ENCODE measurements at places on chromosomes 1 and 21.
A peak's percentile ranks its signal among the peaks of the same experiment; 100 is the strongest.

- DNase-seq: no peak
Observed at GRCh38 chr21:32298658-32299081, at the start of gene MRAP. Gene MRAP, plus strand, starts transcription at chr21:32298855. Its CDS starts 117 bp downstream, at chr21:32298972.

DNA sequence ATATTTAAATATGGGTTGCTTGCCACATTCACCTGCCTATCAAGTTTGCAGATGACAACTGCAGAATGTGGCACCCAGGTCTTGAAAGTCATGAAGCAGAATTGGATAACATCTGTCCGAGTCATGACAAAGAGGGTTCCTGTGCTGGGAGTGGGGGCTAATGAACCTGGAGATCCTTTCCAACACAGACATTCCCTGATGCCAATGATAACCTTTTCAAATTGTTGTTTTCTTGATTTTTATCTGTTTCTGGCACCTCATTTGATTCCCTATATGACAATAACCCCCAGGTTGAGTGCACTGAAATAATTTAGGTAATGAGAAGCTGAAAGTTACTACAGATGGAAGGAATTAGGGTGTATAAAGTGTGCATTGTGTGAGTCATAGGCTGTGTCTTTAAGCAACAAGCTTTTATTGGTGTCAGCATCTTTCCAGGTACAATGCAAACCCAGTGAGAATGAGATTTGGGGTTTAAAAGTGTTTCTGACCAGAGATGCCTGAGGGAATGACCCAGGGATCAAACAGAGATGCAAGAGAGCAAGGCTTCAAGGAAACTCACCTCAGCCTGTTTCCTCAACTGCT, 32.0 kb upstream of the IL10 start:
- no peak for DNase-seq

DNA sequence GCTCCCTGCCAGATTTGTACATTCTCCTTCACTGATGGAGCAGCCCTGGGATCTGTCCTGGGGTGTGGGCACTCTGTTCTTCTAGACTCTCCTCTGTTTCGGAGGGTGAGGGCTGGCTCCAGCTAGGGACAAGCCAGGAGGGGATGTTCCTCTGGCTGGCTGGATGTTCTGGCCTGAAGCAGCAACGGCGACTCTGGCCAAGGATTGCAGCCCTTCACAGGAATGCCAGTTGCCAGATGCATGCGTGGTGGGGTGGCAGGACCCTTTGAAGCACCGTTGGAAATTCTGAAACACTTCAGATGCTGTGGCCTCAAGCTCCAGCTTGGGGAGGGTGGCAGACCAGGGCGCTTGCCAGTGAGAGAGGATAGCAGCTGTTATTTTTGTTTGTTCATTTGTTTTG, 210.9 kb downstream of the TRABD2B start:
- DNase-seq: no peak

DNA sequence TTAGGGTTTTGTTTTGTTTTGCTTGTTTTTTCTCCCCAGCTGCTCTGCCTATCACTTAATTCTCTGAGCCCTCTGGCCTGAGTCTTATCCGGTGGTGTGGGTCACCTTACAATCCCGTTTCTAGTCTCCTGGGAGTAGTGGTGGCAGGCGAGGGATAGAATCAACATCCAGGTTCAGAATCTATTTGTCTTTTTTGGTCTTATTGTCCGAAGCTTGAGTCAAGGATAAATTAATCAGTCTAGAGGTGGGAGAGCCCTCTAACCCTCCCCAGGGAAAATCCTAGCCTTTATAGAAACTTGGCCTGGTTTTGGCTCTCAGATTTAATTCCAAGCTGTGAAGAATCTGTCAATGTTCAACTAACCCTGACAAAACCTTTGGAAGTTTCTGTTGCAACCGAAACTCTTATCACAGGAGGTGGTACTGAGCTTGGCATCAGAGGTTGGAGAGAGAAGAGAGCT, 246.3 kb downstream of the FGGY start:
- DNase-seq: no peak

GRCh38 chr1:175865041-175865766, 121.8 kb upstream of the TNR start:
- DNase-seq: no peak

DNA sequence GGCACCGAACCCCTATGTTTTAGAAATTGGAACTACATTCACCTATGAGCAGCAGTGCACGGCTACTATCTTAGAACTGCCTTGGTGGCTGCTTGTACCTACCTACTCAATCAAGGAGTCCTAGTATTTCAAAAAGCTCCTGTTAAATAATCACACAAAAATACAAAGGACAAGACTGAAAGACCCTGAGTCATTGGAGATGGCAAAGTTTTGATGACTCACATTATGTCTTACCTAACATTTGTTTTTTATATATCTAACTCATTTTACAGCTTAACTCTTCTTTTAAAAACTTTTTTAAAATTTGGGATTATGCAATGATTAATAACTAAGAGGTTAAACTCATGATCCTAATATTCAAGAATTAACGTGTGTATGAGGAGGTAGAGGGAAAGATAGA, 1206.0 kb upstream of the TMPRSS15 start:
- DNase-seq: no peak

- no peak for DNase-seq
Observed at GRCh38 chr21:44773291-44773932, 28.2 kb downstream of the UBE2G2 start.

GRCh38 chr1:164660412-164660772, 101.4 kb downstream of the PBX1 start:
- no peak for DNase-seq

DNA sequence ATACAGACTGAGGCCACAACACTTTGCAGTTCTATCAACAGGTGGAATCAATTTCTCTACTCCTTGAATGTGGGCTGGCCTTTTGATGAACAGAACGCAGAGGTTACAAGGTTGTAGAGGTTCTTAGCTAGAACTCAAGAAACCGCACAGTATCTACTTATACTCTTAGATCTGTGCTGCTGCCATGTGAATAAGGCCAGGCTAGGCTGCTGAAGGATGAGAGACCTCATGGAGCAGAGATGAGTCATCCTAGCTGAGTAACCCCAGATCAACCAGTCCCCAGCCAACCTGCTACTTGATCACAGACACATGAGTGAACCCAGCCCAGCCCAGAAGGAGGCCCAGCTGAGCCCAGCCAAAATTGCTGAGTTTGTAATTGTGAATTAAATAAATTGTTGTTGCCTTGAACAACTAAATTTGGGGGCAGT, 35.3 kb upstream of the BCAR3 start:
- peak; percentile 68 for DNase-seq

DNA sequence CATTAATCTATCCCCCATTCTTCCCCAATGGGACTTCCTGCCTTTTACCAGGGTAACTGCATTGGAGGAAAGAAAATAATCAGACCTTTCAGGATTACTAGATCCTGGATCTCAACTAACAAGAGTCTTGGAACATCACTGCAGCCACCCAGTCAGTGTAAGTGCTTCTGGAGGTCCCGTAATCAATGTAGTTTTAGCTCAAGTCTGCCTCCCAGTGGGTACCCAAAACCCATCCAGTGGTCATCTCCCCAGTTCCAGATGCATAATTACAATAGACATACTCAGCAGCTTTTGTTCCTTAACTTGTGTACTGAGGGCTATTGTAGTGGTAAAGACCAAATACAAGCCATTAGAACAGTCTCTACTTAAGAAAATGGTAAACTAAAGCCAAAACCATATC, 319.1 kb downstream of the GPATCH2 start:
- DNase-seq: no peak

- DNase-seq: no peak
Observed at GRCh38 chr1:75539230-75540116, 71.4 kb downstream of the SLC44A5 start.

- DNase-seq: no peak
Observed at GRCh38 chr1:29668551-29669157, 432.3 kb downstream of the PTPRU start.

DNA sequence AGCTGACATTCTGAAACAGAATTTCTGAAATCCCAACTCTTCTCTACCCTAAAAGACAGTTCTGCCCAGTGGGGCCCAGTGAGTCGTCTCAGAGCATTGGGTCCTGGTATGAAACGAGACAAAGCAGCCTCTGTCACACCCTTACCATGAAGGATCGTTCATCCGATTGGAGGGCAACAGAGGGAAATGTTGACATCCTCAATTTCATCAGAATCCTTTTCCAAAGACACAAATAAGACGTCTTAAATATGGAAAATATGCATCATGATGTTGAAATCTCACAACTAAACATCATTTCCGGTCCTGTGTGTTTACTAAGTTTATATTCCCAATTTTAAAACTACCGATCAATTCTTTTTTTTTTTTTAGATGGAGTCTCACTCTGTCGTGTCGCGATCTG, 112.1 kb upstream of the SLC45A1 start:
- no peak for DNase-seq

- no peak for DNase-seq
Observed at GRCh38 chr1:10848109-10848684, 51.8 kb upstream of the CASZ1 start.

GRCh38 chr1:240869071-240869470, 257.1 kb upstream of the GREM2 start:
- DNase-seq: no peak

DNA sequence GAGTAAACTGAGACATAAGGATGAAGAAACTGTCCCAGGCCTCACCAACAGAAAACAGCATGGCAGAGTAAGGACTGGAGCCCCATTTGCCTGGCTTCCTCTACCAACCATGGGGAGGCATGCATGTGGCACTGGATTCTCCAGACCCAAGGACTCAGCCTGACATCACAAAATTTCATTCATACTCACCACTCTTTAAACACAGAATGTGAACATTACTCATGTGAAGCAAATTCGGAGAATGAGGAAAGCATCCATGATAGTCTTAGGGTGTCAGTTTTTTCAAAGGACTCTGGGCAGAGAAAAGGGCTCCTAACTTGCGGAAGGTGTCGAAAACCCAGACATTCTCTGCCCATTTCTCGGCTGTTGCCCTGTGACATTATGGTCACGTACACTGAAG, 83.9 kb downstream of the PCNX2 start:
- no peak for DNase-seq

DNA sequence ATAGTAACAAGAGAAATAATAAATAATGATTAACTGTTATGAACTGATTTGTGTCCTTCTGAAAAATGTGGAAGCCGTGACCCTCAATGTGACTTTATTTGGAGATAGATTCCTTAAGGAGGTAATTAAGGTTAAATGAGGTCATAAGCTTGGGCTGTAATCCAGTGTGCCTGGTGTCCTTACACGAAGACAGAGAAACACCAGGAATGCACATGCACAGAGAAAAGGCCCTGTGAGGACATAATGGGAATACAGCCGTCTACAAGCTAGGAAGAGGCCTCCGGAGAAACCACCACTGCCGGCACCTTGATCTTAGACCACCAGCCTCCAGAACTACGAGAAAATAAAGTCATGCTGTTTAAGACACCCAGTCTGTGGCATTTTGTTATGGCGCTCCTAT, 215.9 kb downstream of the NEGR1 start:
- DNase-seq: no peak

GRCh38 chr1:223033658-223034057, 109.4 kb downstream of the TLR5 start:
- DNase-seq: no peak

DNA sequence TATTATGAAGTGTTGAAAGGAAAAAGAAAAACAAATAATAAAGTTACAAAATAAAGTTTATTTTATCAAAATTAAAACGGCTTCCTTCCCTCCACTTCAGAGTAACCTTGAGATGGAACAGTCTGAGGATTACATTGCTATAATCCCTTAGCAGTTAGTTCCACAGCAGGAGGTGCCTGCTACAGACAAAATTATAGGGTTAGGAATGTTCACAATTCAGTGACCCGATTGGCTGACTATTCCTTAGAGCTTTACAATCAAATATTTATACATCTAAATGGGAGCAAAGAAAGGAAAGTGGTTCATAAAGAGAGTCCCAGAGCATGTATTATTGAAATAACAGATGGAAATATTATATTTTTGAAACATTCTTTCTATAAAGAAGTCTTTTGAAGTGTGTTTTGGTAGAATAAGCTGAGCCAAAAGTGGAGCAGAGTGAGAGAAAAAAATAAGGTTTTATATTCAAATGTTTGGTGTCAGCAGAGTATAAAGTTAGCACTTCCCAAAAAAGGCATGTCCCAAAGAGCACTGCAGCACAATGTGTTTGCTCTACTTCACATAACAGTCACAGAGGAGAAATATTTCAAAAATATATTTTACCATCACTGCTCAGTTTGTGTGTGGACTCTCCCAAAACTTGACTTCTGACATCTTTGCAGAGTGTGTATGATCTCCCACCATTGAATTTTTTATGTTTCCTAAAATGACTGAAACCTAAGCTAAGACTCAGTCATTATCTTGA, 71.4 kb upstream of the GORAB start:
- DNase-seq: no peak

GRCh38 chr1:208004851-208005250, 93.9 kb upstream of the CD34 start:
- DNase-seq: no peak

GRCh38 chr1:110440877-110441276, 10.1 kb upstream of the PROK1 start:
- DNase-seq: no peak
